ENCODE measurements at places on chromosomes 6 and 20.

DNA sequence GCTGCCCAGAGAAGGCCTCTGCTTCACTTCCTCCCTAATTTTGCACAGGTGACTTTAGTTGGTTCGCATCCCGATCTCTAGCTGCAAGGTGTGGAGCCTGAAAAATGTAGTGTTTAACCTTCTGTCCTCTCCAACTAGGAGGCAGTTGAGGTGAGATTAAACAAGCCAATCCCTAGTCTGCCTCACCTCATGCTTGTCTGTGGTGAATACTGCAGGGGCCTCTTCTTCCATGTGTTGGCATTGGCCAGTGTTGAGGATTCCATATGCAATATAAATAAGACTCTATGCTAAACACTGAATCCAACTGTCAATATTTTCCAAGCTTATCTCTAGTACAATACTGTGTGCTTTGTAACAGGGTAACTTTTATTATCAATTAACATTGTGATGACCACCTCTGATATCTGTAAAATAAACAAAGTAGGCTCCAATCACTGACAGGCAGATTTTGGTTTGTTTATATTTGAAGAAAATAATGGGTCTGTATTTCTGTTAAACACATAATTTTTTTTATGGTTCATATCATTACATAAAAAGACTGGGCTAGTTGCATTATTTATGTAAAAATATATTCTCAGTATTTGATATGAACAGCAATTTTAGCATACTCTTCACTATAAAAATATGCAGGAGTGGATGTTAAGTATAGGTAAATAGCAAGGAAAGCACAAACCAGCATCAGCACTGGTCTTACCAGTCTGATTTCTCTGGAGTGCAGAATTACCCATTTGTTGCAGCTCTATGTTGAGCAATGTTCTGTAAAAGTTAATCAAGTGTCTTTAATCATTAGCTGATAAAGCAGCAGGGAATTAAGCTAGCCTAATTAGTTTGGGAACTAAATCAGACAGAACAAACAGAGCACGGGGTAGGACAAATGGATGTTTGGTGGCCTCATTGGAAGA is 74.0 kb downstream of the ANKRD6 start:
- DNase-seq = no peak

DNA sequence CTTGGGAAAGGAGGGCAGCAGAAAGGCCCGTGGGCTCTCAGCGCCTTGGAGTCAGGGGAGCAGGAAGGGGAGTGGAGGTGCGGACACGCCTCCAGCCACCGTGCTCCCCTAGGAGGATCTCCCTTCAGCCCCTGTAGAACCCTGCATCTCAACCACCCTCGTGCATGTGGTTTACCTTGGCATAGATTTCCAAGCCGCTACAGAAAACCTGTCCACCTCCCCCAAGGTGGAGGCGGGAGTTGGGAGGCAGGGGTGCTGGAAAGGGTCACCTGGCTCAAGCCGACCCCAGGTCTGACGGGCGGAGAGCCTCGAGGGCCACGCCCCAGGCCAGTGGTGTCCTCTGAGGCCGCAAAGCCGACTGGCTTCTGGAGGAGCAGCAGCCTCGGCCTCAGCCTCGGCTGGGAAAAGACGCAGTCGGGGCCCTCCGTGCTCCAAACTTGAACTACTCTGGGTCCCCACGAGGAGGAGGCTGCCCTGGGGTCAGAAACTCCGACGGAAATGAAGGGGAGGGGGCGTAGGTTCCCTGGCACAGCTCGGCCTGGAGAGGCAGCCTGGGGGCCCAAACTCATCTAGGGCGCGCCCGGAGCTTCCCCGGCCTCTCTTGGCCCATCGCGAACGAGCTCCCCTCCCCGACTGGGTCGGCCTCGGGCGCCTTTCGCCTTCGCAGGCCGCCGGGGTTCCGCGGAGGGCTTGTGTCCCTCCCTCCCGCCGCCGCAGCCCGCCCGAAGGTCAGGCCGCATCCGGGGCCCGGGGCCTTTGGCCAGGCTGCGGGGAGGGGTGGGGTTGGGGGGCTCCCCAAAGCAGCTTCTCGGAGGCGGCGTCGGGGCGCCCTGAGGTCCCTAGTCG is 6.3 kb upstream of the FOXF2 start:
- no peak for DNase-seq

DNA sequence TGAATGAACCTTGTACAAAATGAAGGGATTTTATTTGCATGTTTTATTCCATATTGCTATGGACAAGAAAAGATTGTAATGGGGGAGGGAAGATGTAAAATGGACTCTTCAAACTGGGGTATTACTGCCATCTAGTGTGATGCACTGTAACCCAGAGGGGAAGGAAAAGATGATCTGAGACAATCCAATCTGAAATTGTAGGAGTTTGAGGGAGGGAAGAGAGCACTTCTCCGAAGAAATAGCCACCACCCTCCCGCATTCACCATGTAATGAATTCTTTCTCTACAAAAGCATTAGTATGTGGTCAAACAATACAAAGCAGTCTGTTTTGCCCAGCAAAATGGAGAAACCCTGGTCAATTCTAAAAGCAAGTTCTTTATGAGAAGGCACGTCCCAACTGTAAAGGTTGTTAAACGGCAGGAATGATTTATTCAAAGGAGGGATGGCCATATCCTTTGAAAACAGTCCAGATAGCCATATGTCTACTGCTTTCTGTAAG is 679.5 kb upstream of the NRSN1 start:
- DNase-seq = no peak

DNA sequence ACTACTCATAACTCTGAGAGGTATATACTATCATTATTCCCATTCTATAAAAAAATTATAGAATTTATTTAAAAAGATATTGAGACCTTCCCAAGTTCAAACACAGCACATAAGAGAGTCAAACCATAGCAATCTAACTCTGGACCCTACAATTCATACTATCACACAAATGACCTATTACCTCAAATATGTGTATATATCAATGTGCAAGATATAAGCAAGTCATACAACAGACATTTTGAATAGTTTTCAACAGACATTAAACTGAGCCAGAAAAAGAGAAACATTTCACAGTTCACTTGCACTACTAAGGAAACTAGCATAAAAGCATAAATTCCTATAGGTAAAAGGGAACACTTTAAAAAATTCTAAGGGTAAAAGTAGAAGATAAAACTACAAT is 11.7 kb downstream of the PHIP start:
- no peak for DNase-seq

GRCh38 chr6:52394251-52394666 is 25.9 kb upstream of the EFHC1 start:
- no peak for DNase-seq

DNA sequence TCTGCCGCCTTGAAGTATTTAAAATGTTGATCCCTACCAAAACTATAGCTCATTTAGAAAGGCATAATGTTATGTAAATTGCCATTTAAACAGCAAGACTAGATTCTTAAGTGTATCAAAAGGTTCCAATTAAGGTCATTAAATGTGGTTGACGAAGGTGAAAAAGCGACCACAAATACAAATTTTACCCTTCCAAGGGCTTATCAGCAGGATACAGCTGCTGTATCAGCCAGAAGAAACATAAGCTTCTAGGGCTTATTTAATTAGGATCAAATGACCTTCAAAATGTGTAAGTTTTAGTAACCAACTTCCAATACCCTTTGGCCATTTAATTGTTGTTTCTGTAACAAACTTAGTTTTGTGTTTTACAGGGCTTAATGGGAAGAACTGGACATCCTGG is 139.9 kb downstream of the COL9A1 start:
- DNase-seq = no peak

DNA sequence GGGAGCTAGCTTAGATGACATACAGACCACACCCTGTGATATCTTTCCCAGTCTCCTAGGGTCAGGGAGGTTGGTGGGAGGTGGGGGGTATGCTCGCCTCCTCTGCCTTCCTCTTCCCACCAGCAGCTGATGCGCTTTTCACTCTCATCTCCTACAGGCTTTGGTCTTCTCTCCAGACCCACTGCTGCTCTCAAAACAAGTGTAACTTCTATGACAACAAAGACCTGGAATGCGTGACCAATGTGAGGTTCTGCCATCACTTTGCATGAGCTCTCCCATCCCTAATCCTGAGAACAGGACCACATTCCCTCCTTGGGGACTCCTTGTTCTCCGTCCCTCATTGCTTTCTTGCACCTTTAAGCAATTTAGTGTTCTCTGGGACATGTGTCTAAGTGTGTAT is 2.7 kb downstream of the CTSA start:
- no peak for DNase-seq

DNA sequence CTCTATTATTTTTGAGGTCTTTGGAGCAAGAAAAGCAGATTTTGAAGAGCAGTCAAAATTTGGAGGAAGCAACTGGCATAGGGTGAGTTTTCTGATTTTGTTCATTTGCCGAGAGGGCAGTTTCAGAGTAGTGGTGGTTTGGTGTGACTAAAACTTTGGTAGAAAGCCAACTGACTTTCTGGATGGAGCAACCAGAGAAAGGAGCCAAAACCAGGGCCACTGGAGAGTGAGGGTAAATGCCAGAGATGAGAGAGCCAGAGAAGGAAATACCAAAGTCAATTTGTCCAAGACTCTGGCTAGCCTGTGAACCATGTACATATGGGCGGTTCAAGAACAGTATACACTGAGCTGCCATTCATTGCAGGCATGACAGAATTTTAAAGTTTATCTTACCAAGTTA is 40.5 kb upstream of the ZBTB24 start:
- DNase-seq = no peak

DNA sequence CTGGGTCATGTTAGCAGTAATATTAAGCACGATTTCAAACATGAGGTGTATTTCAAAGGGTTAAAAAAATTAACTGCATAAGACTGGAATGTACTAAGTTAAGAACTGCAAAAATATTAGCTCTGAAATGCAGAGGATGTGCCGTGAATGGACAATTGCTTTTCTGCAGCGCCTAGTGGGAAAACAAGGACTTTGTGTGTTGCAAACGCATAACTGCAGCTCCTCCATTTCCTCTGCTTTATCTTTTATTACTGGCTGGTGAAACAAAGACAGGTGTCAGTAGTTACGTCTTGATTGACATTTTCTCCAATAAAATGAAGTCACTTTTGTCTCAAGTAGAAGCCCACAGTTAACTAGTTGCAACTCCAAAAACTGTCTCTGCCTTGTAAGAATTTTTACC is 1.7 kb downstream of the PDE7B start:
- DNase-seq = no peak

DNA sequence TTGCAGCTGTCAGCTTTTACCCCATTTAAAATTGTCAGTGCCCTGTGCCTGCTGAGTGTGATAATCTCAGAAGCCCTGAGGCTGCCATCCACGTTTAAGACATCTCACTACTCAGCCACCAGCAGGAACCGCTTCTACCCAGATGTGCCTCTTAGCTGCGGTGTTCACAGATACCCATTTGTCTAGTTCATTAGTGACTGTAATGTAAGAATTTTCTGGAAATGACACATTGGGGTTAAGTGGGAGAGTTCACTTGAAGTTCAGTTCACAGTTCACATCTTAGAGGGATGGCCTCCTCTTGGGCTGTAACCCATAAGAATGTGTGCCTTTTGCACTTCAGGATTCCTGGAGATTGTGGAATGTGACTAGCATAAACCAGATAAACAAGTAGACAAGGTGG is 477.7 kb downstream of the BTBD3 start:
- no peak for DNase-seq

- no peak for DNase-seq
Measured at GRCh38 chr6:138005846-138006245, 101.4 kb downstream of the PERP start.

DNA sequence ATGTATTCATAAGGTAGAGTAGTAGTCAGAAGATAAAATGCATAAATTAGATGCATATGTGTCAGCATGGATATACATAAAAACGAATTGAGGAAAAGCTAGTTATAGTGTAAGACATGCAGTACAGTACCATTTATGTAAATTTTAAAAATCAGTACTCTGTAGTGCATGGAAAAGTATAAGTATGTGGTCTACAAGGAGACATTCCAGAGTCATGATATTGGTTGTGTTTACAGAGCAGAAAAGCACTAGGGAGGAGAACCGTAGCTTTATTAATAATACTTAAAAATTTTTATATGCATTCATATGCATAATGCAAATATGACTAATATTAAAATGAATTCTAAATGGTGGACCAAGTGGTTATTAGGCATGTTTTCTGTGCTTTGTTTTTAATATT is 220.0 kb downstream of the ZFAND3 start:
- no peak for DNase-seq

DNA sequence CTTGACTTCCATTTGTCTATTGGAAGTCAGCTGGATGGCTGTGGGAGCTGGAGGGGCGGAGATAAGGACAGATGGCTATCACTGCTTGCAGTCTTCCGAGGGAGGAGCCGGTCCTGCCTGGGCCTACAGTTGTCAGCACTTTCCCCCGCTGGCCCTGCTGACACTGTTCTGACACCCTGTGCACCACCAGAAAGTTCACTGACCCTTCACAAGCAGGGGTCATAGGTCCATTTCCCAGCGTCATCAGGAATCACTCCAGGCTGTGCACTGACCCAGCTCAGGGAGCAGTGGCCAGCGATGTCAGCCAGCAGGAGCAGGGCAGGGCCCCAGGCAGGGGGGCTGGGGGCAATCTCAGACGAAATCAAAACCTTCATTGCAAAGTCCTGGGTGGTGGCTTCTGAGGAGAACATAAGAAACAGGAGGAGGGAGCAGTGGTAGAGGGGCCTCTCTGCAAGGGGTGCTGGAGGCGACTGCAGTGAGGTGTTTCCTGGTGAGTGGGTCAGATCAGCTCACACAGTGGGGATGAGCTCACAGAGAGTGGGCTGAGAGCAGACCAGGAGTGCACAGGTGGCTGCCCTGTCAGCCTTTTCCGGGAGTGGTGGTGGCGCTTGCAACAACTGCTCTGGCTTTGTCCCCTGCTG is 26.5 kb upstream of the PLEKHG1 start:
- DNase-seq = no peak

GRCh38 chr20:41786158-41786557 is 168.0 kb upstream of the CHD6 start:
- DNase-seq = no peak
